LNCaP clone FGC (cell line): ENCODE measurements at places on chromosomes 1 and 21.

- no peak for DNase-seq
Observed at GRCh38 chr21:41932191-41932575, 21.6 kb downstream of the C2CD2 start.

DNA sequence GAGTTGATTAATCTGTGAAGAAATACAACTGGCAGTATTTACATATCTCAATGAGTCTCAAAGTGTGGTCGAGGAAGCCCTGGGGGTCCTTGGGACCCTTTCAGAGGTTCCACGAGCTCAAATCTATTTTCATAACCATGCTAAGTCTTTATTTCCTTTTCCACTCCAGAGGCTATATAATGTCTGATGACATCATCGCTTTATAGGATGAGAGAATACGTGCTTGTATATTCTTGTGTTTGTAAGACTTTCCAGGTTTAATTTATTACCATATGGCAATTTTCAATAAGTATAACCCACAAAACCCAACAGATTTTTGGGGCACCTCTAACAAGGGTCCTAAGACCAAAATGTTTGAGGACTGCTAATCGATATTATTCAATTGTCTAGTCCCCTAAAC is 1.4 kb upstream of the SLC19A2 start:
- DNase-seq: no peak

GRCh38 chr1:168628807-168629206 is 52.4 kb downstream of the XCL1 start:
- DNase-seq: no peak

DNA sequence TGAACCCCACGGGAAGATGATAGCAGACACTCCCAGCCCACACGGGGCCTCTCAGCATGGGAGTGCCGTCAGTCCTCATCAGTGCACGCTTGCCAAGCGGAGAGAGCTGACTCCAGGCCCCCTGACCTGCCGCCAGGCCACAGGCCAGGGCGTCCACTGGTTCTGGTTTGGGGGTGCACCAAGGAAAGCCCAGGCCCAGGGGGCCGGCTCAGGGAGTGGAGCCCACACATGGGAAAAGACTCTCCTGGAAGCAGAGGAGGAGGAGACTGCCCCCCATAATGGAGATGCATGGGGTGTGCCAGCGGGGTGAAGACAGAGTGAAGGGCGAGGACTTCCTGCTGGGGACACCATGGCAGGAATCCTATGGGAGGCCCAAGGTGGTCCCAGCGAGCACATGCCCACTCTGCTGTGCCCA is 6.4 kb downstream of the TRIM11 start:
- no peak for DNase-seq

DNA sequence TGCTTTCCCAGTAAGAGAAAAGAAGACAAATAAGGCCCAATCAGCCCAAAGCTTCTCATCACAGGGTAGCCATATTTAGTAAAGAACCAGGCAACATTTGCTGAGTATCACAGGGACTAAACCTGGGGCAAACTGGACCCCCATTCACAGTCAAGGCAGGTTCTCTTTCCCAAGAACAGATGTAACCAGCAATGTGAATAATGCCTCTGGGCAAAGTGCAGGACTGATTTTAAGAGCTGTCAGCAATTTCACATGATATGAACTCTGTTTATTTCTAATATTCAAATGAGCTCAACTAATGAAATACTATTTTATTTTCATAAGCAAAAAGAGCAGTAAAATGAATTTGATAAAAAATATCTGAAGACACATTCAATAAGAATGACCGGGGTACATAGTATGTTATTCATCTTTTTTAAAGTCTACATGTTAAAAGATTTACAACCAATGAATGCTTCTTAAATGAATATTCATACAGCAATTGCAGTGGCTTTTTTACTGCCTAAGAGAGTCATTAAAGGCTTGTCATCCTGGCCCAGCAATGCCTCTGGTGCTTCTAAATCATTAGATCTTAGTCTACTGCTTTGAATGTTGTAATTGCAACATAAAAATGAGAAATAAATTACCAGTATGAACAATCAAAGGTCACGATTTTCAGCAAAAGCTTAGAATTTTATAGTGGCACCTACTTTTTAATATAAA is 308.8 kb downstream of the SMYD3 start:
- no peak for DNase-seq

- no peak for DNase-seq
Observed at GRCh38 chr1:178266619-178267066, 172.7 kb downstream of the RASAL2 start.

GRCh38 chr1:1328254-1328653 is 2.8 kb upstream of the TAS1R3 start:
- DNase-seq: no peak

DNA sequence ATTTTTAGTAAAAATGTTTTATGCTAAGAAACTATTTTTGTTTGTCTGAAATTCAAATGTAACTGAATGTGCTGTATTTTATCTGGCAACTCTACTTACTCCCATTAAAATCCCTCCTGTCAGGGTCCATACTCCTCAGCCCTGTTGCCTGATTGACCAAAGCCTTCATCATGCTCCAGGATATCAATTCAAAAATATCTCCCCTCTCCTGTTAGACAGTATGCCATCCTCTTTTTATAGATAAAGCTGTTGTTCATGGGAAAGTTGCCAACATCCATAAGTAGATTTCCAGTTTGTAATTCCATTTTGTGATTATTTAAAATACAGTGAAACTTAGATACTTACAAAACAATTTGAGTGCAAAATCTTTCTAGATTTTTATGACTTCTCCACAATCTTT is 65.7 kb downstream of the DTL start:
- no peak for DNase-seq

- no peak for DNase-seq
Observed at GRCh38 chr1:196608390-196609369, at the start of gene KCNT2. TSS of gene KCNT2 (minus strand) at chr1:196608440. CDS start at chr1:196608309, 131 bp downstream.

DNA sequence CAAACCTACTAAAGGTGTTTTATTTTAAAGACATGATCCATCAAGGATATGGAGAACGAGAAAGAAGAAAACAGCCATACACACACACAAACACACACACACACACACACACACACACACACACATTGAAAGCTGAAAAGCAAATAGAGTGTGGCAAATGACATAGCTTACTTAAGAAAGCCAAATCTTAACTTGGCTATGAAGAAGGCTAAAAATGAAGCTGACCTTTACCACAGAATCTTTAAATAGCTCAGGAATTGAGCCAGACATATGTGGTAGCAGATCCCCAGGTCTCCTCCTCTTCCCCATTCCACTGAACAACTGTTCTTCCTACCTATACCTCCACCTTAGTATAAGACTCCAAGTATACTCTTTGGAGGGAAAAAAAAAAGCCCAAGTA is 185.6 kb downstream of the CLEC20A start:
- DNase-seq: no peak

- DNase-seq: peak; percentile 57
Observed at GRCh38 chr1:59143133-59143487, 153.8 kb upstream of the FGGY start.

GRCh38 chr1:67339623-67340343 is 32.1 kb downstream of the IL12RB2 start:
- DNase-seq: no peak

DNA sequence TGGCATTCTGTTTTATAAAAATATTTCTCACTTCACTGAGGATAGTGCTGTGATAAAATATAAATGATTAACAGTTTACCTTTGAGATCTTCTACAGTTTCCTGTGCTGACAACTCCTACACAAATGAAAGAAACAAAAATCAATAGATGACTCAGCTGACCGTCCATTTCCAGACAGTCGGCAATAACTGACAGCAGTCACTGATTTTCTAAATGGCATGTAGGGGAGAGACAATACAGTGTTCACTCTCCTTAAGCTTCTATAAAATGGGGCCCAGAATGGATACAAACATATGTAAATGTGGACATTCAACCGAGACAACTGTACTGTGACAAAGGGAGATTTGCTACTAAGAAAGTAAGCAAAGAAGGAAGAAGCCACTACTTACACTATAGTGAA is 34.3 kb downstream of the PCNX2 start:
- DNase-seq: no peak

DNA sequence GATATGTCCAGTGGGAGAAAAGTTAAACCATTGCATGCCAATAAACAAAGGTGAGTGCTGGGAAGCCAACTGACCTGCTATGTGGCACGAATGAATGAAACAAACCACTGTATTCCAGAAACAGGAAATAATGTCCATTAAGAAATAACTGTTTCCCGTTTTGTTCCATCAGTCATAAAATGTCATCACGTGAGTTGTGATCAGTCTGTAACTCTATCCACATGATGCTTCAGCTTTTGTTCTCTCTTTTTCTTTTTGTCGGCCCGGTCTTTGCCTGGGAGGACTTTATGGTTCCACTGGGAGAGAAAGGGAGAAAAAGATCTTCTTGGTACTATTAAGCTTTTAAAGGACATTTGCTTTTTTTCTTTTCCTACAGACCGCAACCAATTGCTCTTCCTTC is 179.9 kb downstream of the TGFB2 start:
- DNase-seq: no peak

GRCh38 chr1:117499071-117499470 is 106.8 kb upstream of the TENT5C start:
- no peak for DNase-seq

GRCh38 chr1:217021956-217022355 is 298.7 kb upstream of the ESRRG start:
- no peak for DNase-seq

DNA sequence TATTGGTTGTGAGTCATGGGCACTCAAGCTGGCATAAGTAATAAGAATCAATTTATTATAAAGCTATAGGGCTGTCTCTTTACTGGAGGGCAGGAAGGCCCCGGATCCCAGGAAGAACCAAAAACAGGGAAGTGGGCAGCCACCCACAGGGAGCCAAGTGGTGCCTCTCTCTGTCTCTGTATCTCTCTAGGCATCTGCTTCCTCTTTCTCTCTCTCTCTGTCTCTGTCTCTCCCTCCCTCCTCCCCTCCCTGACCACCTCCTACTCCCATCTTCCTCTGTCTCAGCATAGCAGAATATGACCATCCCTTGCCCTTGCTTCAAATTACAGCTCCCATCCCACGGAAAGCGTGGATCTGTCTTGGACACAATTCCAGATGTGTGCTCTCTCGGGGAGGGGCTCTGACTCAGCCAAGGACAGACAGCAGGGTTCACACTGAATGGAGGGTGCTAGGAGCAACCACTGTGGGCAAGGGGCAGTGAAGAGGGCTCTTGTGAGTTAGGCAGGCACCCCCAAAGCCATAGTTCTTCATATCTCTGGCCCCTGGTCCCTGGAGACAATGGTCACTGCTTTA is 80.4 kb upstream of the LPGAT1 start:
- no peak for DNase-seq

GRCh38 chr21:36883532-36884486 is 82.7 kb downstream of the HLCS start:
- no peak for DNase-seq

DNA sequence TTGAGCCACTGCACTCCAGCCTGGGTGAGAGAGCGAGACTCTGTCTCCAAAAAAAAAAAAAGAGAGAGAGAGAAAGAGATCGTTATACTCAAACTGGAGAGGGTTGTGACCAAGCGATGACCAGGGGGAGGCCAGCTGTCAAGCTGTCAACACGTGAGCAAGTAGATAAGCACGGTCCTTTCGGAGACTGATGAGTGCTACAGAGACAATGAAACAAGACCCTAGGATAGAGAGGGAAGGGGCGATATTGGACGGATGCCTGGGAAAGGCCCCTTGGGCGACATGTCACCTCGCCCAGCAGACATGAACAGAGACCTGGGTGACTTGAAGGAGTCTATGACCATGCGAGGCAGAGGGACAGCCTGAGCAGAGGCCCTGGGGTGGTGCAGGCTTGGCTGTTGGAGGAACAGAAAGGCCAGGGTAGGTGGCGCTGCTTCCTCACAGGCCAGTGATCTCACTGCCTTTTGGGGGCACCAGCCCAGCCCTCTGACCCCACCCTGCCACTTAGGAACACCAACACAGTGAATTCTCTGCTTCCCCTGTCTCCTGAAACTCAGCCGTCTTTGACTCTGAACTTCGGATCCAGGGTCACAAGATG is 100.8 kb upstream of the IFFO2 start:
- no peak for DNase-seq

- DNase-seq: peak; percentile 87
Observed at GRCh38 chr1:21022279-21023040, 154.2 kb downstream of the EIF4G3 start.

DNA sequence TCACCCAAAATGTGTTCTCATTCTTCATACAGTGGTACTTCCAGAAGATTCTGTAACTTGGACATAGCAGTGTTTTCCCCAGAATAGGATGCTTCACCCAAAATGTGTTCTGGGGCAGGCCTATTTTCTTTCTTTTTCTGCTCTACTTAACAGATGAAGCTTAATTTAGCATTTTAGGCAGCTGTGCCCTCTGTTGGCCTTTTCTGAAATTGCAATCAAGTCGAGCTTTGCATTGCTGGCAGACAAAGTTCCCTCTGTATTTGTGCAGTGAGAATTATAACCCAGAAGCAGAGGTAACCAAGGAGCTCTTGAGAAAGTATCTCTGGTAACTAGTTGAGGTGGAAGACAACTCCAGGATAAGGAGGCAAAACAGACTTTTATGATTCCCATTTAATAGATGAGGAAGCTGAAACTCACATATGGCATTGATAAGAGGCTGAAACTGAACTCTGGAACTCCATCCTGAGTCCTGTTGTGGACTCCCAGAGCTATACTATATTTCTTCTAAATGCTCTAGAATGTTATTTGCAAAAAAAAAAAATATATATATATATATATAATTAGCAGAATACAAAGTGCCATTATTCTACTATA is 50.3 kb upstream of the L1TD1 start:
- DNase-seq: peak; percentile 26

DNA sequence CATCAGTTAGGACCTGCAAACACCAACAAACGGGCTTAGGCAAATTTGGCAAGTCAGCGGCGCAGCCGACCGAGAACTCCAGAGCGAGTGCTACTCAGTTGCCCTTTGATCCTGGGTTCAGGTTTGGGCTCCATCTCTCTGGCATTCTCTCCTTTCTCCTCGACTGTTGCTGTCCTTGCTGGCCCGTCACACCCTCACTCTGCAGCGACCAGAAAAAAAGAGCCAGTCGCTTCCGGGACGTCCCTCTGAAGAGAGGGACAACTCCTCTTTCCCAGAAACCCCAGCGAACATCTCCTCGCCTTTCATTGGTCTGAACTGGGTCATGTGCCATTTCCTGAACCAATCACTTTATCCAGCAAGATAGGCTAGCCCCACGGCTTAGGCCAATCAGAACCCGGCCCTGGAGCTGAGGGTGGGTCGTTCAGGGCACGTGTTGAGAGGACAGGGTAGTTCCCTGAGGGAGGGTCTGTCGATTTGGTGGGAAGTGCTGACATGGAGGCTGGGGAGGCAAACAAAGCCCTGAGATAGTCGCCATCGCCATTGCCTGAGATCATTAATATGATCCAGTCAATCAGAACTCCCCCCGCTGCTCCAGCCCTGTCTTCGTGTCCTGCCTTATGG is 113.7 kb downstream of the PTPRU start:
- DNase-seq: peak; percentile 57

- no peak for DNase-seq
Observed at GRCh38 chr21:14559102-14559501, 13.0 kb upstream of the SAMSN1 start.

GRCh38 chr1:235351441-235351840 is 15.8 kb upstream of the TBCE start:
- no peak for DNase-seq
